ENCODE measurements at places on chromosomes 1 and 21.
A peak's percentile ranks its signal among the peaks of the same experiment; 100 is the strongest.

DNA sequence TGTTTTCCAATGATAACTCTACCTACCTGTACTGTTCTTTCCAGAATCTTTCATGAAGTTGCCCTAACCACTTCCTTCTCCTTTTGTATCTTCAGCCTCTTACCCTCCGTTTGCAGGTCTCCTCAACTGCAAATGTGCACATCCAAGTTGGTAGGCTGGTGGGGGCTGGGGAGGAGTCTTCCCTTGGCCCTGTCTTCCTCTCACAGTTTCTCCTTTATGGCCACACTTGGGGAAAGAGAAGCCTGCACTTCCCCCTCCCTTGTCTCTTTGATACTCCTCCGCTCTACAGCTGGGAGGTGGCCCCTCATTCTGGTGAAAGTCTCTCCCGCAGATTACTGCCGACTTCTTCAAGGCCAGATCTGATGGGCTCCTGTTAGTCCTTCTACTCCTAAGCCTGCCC, 26.9 kb upstream of the GPR88 start:
- no peak for DNase-seq

GRCh38 chr1:184905601-184906322, 68.5 kb downstream of the NIBAN1 start:
- no peak for DNase-seq

DNA sequence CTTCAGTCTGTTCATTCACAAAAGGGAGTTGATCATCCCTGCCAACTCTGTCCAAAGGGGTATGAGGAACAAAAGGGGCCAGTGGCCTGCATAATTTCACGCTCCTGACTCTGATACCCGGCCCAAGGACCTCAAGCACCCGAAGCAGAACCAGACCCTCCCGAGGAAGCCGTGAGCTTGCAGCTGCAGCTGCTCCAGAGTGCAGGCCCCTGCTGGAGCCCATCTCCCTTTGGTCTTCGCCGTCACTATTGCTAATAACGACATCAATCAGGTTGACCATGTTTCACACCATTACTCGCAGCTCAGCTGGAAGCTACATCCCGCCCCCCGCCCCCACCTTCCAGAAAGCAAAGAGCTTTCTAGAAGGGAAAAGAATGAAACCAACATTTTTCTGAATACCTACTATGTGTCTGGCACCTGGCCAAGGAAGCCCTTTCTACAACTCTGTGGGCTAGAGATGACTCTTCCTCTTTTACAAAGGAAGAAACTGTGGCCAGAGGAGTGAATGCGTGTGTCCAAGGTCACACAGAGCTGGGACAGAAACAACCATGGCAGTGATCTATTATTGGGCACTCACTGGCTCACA, 5.5 kb downstream of the NKAIN1 start:
- DNase-seq = peak; percentile 39

- DNase-seq = no peak
These were observed 62.4 kb downstream of the DISC1 start for GRCh38 chr1:231688989-231689388.

GRCh38 chr1:198118134-198118533, 38.7 kb upstream of the NEK7 start:
- no peak for DNase-seq

- no peak for DNase-seq
These were observed 118.8 kb downstream of the CCDC185 start for GRCh38 chr1:223512057-223512456.

DNA sequence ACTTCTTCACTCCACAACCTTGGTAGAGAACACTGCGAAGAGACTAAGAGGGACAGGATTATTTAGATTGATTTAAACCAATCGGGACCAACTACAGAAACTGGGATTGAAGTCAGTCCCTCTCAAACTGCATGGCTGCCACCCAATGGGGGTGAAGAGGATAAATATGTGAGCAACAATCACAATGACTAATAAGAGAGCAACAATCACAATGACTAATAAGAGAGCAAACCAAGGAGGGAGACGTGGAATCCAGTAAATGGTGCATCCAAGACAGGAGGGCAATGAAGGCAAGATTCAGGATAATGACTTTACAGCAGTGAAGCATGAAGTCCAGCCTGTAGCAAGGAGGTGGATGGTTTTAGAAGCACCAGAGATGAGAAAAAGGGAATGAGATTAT, 322.8 kb downstream of the TTLL7 start:
- no peak for DNase-seq

GRCh38 chr1:219414250-219414649, 198.7 kb downstream of the ZC3H11B start:
- DNase-seq = no peak

Measured in chondrocyte (in vitro differentiated cells).